ENCODE measurements at places on chromosomes 7 and 10.

GRCh38 chr7:137020351-137020750, 151.9 kb downstream of the CHRM2 start:
- DNase-seq: no peak

DNA sequence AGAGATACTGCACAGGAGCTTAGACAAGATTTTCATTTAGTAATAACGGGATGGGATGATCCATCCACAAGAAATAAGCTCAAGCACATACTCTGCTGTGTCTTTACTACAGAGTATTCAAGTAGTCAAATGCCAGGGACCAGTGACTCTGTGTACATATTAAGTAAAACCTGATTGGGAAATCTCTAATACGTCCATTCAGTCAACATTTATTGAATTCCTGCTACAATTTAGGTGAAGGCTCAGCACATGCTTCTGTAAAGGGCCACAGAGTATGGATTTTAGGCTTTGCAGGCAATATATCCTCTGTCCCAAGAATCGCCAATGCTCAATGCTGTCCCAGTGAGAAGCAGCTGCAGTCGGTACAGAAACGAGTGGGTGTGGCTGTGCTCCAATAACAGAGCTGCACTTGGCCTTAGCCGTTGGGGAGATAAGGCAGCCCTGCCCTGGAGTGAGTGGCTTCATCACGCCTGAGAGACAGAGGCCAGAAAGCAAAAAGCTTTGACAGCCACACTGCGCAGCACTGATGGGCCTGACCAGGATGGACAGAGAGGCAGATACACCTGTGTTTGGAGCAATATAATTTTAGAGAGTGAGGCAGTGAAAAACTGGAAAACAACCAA, 186.8 kb downstream of the PARD3 start:
- DNase-seq: no peak

- DNase-seq: no peak
Measured at GRCh38 chr10:52027055-52027705, 286.9 kb upstream of the DKK1 start.

DNA sequence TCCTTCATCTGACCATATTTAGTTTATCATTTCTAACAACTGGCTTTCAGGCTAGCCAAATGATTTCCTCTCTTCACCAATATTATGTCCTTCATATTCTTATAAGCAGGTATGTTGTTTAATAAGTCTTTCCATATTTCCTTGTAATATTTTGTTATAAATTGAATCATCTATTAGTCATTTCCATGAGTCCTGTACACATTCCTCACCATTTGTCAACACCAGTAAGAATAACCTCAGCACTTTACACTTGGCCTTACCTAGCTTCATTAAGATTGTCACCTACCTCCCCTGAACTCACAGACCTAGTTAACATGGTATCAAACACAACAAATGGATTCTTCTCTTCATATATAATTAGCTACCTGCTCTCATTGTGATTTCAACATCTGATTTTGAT, 282.3 kb downstream of the SEMA3D start:
- DNase-seq: no peak

DNA sequence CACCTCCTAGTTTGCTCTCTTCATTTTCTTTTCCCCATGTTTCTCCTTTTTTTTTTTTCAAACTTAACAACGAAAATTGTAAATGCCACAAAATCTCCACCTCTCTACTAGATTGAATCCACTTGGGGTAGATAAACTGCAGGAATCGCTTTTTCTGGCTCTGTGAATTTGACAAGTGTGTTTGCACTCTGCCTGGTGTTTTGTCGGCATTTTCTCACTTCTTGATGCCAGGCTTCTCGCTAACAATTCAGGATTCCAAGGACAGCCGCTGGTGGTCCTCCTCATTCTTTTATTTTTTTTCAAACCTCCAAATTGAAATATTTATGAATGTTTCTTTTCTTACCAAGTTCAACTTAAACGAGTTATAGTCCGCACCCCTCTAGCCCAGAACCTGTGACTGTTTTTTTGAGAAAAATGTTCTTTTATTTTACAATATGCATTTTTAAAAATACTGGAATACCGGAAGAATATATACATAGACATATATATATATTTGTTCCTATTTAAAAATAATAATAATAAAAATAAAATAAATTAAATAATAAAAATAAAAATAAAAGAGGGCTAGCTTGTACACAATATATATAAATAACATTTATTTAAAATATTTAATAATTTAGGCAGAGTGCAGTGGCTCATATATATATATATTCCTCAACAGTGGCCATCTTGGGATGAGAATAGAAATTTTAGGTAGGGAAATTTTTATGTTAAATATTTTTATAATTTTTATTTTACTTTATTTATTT, 538.8 kb downstream of the TYW1 start:
- no peak for DNase-seq

DNA sequence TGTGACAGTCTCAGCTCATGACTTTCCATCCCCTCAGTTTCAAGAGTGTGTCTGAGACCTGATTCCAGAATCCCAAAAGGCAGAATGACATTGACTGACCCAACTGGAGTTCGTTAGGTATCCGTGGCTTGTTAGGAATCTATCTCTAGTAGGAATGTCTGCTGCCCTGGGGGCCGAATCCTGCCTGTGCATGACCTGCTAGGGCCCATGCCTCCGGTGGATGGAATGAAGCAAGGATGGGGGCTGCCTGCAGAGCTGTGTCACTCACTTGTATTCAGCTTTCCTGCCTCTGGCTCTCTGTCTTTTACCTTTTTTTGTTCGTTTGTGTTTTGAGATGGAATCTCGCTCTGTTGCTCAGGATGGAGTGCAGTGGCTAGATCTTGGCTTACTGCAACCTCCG, 129.5 kb downstream of the SDK1 start:
- DNase-seq: no peak

DNA sequence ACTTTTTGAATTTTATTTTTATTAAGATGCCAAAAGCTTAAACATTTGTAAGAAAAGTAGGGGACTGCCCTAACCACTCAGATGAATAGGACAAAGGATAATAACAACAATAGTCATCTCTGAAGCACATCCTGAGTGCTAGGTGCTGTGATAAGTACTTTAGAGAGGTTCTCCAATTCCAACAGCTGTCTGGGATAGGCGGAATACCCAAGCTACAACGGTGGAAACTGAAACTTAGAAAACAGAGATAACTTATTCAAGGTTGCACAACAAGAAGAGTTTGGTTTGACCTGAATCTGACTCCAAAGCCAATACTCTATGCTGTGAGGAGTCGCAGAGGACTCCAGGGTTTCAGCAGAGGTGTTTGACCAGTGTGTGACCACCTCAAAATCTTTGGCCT, 2.0 kb downstream of the RTKN2 start:
- no peak for DNase-seq

DNA sequence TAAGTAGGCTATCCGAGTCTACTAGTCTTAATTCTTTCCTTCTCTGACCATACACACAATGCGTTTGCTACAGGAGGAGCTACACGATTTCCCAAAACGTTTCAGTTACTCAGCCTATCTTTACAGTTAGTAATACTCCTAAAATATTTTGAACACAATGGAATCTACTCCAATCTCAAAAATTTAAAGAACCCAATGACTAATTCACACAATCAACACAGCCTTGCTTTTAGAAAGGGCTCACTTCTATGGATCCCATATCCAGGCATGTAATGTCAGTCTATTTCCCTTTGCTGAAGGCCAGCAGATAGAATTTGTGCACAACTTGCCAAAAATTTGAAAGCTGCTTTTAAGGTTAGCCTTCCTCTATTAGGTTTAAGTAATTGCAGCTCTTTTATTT, 107.2 kb downstream of the VPS41 start:
- no peak for DNase-seq

DNA sequence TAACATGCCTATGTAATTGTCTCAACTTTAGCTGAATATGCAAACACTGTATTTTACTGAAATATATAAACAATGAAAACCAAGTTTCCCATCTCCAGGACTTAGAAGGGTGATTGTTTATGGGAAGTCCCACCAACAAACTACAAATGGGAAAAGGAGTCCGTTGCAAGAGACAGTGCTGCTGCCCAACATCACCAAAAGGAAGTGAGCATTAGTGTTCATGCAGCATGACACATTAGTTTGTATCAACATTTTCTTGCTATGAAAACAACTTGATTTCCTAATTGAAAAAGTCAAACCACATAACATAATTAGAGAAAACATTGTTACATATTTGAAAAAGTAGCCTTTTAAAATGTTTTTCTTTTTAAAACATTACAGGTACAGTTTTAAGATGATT, 138.5 kb downstream of the ZNF438 start:
- DNase-seq: no peak

- no peak for DNase-seq
Measured at GRCh38 chr10:61981460-61981859, 80.0 kb downstream of the ARID5B start.

DNA sequence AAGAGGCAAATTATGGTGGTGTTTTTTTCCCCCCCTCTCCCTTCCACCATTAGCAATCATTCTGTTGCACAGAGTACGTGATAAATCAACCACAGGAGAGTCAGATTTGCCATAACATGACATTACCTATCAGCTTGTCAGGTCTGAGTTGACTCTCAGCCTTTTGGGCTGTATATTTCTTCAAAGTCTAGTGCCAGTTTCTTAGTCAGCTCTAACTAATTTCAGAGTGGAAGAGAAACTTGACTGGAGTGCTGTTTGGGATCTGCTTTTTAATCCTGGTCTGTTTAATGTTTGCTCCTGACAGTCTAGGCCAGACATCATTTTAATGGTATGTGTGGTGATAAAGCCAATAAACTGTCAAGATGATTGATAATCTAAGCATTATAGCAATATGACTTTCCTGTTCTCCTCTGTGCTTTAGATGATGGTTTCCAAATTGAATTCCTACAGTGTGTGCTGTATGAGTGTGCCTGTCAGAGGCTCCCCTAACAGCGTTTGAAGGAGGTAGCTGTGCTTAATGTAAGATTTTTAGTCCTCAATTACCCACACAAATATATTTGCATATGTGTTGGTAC, 76.9 kb downstream of the LRMDA start:
- DNase-seq: no peak

- DNase-seq: no peak
Measured at GRCh38 chr10:130395248-130395936, 259.2 kb downstream of the GLRX3 start.

DNA sequence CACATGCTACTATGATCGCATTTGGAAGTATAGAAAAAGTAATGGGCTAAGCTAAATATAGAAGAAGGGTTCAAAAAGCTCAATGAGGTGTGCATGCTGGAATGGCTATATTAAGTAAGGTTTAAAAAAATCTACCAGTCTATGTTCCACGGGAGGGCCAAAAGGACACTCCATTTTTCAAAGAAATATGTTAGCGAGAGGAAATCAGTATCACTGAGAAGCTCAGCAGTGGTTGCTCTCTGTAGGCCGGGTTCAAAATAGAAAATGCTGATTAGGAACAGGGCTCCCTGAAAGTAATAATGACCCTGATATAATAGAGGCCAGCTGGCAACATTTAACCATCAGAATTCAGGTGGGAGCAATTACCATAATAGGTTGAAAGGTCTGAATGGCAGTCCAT, 224.5 kb upstream of the SEMA3E start:
- no peak for DNase-seq

DNA sequence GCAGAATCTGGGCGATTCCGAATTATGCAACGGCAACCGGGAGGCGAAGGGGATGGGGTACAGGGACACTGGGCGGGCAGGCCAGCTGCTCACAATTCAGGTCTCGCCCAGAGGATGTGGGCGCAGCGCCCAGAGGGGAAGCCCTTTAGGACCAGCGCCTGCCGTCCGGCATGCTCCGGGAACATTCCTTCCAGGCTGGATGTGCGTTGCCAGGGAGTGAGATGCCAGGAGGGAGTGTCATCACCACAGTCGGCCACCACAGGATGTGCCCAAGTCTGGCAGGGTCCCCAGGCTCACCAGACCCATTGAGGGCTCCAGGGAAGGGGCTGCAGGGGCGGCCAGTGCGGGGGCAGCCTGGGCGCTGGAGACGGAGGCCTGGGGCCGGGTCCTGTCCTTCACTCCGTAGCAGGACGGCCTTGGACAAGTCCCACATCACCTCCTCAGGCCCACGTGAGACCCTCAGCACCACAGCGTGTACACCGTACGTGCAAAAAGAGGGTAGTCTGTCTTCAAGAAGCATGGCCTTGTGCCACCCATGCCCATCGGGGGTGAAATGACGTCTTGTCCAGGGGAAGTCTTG, 63.9 kb downstream of the FOXL3 start:
- DNase-seq: no peak

GRCh38 chr7:27677912-27678612, 15.4 kb upstream of the HIBADH start:
- DNase-seq: no peak

DNA sequence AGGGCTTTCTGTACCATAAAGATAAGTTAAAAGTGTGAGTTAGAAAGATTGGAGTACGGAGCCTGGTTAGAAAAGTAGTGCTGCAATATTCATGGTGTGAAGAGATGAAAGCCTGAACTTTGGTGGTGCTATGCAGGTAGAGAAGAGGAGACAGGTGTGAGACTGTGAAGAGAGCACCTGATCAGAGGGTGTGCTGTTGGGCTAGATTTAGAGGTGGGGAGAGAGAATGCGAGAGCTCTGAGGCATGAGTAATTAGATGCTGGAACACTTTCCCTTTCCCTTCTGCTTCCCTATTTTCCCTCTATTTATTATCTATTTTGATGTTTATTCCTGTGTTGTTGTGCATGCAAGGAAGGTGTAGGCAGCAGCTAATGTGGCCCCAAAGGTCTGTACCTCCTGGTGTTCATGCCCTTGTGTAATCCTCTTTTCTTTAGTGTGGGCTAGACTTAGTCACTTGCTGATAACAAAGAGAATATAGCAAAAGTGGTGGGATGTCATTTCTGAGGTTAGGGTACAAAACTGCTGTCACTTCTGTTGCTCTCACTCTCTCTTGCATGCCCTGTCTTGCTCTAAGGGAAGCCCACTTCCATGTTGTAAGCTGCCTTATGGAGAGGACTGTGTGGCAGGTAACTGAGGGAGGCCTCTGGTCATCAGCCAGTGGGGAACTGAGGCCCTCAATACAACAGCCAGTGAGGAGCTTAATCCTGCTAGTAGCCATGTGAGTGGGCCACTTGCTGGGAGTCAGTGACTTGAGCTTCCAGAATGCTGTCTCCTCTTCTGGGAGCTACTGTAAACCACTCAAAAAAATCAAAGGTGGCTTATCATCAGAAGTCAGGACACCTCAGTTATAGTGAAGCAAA, 2.6 kb upstream of the ATXN7L1 start:
- no peak for DNase-seq

GRCh38 chr7:31825576-31825975, 138.6 kb downstream of the PPP1R17 start:
- DNase-seq: no peak

GRCh38 chr7:409339-410281, 110.0 kb downstream of the PDGFA start:
- no peak for DNase-seq

GRCh38 chr10:116848032-116848943, 1.0 kb upstream of the ENO4 start:
- DNase-seq: no peak

GRCh38 chr10:23981520-23982309, 227.2 kb upstream of the KIAA1217 start:
- no peak for DNase-seq

DNA sequence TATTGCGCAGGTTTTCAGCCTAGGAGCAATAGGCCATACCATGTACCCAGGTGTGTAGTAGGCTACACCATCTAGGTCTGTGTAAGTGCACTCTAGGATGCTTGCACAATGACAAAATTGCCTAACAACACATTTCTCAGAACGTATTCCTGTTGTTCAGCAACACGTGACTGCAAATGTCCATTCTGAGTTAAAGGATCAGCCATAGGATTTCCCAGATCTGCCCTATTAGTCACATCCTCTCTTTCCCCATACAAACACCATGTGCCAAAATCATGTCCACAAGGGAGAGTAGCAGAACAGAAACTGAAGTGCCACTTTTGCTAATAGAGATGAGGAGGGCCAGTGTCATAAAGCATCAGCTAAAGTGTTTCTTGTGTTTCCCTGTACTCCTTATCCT, 42.6 kb upstream of the AMPH start:
- no peak for DNase-seq

All from stimulated activated CD8-positive, alpha-beta memory T cell treated with anti-CD3 and anti-CD28 coated beads, Interleukin-15, amount 100 ng/mL, for 1 hour (primary cell).